CD4-positive, alpha-beta T cell treated with Interleukin-4 for 1 hour (primary cell): ENCODE measurements at places on chromosomes 1 and 21.

DNA sequence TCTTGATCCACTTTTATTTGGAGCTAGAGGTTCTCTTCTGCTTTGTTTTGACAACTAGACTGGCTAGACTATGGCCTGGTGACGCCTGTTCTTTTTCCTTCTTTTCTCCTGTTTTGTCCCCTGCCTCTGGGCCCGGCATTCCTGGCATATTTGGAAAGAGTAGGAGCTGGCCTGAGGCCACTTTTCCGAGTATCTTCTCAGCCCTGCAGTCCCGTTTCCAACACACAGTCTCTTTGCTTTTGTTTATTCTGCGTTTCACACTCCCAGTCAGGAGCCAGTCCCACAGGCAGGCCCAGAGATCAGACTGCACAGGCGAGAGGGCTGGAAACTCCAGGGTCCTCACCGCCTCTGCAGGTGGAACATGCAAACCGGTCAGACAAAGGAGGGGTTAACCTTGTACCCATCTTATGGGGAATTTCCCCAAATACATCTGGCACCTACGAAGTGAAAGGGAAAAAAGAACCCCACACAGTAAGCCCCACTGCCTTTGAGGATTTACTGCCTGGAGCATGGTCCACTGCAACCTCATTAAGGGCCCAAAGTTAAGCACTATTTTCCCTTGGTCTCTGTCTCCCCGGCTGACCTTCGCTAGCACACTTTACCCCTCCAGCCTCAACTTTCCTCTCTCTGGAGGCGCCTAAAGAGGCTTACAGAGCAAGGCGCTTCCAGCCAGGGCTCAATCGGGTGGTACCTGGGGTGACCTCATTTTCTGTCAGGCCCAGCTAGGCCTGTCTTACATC is 141.1 kb downstream of the TOMM20 start:
- DNase-seq, result no peak

DNA sequence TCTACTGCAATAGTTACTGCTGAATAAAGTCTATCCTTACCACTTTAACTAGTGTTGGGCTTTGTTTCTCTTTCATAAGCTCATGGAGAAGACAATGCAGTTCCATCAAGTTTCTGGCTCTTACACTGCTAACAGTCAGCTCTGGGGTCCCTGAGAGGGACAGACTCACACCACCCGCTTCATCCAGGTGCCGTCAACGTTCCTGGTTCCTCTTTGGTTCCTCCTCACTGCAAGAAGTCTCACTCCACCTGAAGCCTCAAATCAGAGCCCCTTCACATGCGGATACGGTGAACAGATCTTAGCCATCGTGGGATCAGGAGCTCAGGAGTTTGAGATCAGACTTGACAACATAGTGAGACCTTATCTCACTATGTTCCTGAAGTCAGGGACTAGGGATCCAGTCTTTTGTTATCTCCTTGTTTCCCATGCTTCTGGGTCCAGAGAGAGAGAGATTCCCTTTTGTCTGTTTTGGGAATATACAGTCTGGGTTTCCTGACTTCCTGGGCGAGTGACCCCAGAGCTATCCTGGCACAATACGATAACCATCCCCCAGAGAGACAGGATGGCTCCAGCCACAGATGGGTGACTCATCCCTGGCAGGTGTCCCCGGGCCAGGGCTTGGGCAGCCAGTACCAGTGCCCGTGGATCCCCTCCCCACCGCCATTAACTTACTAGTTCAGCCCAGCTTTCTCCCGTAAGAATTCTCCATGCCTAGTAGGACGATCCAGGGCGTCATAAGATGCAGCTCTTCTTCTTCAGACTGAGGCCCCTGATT is 14.3 kb upstream of the PCP4 start:
- DNase-seq, result no peak

GRCh38 chr1:158248771-158249170 is 5.5 kb upstream of the CD1A start:
- DNase-seq, result no peak

- no peak for DNase-seq
These were observed 8.1 kb upstream of the PSRC1 start for GRCh38 chr1:109290998-109291397.

- DNase-seq, result no peak
These were observed 173.9 kb upstream of the IVNS1ABP start for GRCh38 chr1:185490924-185491323.

- peak; percentile 98 for DNase-seq
These were observed at the start of gene TOR1AIP1 for GRCh38 chr1:179882253-179883039. TSS of gene TOR1AIP1 (plus strand) at chr1:179882285. CDS start at chr1:179882503, 218 bp downstream.

DNA sequence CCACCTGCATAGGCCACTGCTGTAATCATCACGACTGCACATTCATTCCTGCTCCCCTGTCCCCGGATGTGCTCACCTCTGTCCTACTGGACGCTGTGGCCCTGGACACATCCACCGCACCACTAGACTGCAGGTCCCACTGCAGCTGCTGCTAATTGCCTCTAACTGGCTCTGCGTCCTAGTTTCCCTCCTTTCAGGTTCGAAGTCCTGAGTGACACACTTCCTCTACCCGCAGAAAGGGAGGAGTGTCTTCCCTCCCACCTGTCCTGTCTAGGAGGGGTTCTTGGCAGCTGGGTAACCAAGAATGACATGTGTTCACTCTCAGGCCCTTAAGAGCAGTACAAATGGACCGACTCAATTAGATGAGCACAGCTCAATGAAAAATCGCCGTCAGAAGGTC is 40.5 kb upstream of the ITPKB start:
- no peak for DNase-seq

- DNase-seq, result no peak
These were observed 47.1 kb downstream of the C8A start for GRCh38 chr1:56901716-56902115.

DNA sequence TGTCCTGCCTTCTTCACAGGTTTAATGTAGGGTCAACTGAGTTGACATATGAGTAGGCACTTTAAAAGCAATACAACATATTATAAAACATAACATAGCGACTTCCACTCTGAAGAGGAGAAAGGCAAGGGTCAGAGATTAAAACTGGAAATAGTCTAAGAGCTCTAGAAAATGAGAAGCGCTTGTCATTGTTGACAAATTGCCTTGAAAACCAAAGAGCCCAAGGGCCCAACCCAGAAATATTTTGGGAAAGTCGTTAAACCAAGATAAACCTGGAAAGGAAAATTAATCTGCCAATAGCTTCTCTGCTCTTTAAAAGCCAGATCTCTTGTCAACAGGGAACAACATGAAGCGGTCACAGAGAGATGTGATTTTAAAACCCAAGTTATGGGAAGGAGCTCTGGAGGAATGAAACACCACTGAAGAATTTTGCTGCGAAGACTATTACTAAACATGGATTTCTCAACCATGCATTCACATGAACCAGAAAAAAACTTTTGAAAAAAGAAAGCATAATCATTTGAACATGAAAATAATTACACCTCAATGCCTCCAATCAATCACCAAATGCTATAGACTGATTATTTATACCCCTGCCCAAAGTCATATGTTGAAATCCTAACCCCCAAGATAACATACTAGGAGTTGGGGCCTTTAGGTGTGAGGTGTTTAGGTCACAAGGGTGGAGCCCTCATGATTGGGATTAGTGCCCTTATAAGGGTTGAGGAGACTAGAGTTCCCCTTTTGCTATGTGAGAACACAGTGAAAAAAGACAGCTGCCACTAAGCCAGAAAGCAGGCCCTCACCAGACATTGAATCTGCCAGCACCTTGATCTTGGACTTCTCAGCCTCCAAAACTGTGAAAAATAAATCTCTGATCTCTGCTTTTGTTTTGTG is 33.0 kb upstream of the MTF1 start:
- no peak for DNase-seq

- no peak for DNase-seq
These were observed 86.6 kb upstream of the BMP8A start for GRCh38 chr1:39404876-39405275.

- no peak for DNase-seq
These were observed 95.4 kb upstream of the KLHDC7A start for GRCh38 chr1:18385239-18385790.

- DNase-seq, result no peak
These were observed 9.4 kb upstream of the SLC25A24 start for GRCh38 chr1:108209456-108210108.

DNA sequence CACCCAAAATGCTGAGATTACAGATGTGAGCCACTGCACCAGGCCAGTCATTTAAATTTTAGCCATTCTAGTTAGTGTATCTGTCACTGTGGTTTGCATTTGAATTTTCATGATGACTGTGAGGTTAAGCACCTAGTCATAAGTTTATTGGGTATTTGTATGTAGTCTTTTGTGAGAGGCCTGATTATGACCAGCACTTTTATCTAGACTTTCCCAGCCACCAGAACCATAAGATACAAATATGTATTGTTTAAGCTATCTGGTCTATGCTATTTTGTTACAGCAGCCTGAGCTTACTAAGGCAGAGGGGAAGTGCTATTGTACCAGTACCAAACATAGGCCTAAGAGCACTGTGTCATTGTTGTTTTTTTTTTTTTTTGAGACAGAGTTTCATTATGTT is 19.9 kb upstream of the DNAJC6 start:
- DNase-seq, result no peak

DNA sequence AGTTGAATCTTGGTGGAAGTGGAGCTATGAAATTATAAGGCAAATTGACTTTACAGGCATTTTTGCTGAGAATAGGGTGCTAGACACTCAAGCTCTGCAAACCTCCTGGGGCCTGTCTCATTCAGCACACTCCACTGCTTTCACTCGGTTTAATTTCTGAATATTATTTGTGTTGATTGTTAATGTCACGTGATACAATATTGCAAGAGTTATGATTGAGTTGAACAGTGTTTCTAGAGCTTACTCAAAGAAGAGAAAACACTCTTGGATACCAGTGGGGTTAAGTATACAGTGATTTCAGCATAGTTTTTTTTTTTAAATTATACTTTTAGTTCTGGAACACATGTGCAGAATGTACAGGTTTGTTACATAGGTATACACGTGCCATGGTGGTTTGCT is 49.7 kb downstream of the C21orf91 start:
- no peak for DNase-seq

GRCh38 chr1:58996341-58997059 is 212.7 kb upstream of the JUN start:
- no peak for DNase-seq

- DNase-seq, result no peak
These were observed 1367.2 kb downstream of the KCNT2 start for GRCh38 chr1:195241066-195241465.

DNA sequence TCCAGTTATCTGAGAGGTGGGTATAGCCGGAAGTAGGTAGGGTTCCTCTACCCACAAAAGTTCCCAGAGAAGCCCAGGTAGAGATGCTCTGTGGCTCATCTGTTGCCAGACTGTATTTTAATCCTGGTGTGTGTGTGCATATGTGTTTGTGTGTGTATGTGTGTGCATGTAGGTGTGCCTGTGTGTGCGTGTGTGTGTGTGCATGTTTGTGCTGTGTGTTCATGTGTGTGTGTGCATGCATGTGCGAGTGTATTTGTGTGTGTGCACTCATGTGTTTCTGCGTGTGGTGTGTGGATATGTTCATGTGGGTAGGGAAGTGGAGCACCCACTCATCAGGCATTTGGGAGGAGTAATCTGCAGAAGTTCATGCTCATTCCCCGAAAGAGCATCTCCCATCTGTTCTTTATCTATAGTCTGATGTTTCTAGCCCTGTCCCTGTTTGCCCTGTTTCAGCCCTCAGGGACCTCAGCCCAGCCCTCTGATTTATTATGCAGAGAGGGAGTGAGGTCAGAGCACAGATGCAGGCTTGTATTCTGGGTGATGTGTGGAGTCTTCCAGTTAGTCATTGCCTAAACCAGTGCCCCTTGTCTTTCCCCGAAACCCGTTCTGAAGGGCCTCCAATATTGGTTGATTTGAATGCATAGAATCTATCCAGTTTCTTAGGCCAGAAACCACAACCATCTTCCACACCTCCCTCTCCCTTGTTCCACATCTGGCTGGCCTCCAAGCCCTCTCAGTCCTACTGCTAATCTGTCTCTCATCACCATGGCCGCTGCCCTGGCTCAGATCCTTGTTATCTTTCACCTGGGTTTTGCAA is 69.1 kb downstream of the DISC1 start:
- no peak for DNase-seq

DNA sequence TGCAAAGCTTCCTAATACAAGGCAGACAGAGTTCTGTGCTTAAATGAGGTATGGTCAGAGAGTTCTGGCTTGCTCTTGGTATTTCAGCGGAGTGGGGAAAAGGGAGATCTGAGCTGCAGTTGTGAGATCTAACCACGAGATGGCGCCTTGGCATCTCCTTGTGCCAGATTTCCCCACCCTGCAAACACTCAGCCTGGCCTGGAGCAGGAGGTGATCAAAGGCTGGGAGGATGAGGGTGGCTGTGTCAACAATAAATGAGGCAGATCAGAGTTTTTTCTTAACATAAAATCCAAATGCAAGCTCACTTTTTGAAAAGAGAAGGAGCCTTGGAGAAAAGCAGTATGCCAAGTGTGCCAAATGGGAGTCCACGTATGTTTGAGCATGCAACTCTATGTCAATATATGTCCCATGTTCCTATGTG is 4.1 kb upstream of the TFAP2E start:
- DNase-seq, result peak; percentile 64

GRCh38 chr1:95086949-95087533 is 14.3 kb upstream of the ALG14 start:
- DNase-seq, result no peak

DNA sequence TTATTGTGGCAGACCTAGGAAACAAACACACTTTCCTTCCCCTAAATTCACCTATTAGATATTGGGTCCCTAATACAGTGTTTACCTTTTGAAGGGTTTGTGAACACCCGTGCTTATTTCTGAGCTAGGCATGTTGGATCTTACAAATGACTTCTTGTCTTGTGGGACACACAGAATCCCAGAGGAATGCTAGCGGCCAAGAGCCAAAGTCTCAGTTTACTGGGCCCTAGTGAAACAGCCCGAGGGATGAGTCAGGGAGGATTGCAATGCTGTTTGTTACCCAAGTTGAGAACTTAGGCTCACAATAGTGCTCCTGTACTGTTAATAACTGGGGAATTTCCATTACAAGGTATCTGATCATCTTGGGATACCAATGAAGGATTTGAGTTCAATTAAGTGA is 100.1 kb upstream of the AKT3 start:
- no peak for DNase-seq

- DNase-seq, result no peak
These were observed 62.9 kb downstream of the RIPK4 start for GRCh38 chr21:41703857-41704501.

DNA sequence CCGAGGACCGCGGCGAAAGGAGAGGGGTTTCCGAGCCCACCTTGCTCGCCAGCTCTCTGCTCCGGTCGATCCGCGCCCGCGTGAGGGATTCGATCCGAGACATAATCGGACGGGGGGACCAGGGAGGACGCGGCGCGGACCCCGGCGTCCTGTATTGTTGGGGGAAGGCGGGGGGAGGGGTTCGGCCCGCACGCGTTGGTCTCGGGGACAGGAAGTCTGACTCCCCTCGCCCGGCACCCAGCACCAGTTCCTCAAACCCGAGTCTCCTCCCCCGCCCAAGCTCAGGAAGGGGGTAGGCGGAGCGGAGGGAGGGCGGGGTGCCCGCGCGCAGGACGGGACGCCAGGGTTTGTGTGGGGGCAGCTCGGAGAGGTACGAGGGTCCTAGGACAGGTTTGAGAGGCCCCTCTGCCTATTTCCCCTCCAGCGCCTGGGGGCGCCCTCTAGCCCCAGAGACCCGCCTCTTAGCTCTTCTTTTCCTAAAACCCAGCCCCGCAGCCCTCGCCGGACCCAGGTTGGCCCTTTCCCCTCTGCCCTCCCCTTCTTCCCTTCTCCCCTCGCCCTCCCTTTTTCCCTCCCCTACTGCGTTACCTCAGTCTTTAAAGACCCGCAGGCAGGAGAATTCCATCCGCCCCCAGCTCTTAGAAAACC is at the start of gene ARHGEF2:
ARHGEF2 (minus strand) TSS at position 223 of the 648 bp plus-strand sequence; CDS start at position 103, 120 bp downstream.
- peak; percentile 83 for DNase-seq

GRCh38 chr21:39934895-39935294 is 67.7 kb downstream of the PCP4 start:
- DNase-seq, result no peak

- DNase-seq, result peak; percentile 21
These were observed 40.1 kb downstream of the DSTYK start for GRCh38 chr1:205171369-205171768.

- DNase-seq, result no peak
These were observed 74.6 kb downstream of the CD247 start for GRCh38 chr1:167443757-167444156.
